ENCODE measurements at places on chromosomes 2 and 18. TPM values are rescaled to one million over a fixed set of nuclear protein-coding genes. Genes with fewer than 3 reads are reported as not detected.

- DNase-seq, result no peak
Measured at GRCh38 chr2:199738727-199739412, 112.1 kb downstream of the FTCDNL1 start.

- no peak for DNase-seq
Measured at GRCh38 chr2:108412995-108413710, 35.4 kb downstream of the SULT1C4 start.

DNA sequence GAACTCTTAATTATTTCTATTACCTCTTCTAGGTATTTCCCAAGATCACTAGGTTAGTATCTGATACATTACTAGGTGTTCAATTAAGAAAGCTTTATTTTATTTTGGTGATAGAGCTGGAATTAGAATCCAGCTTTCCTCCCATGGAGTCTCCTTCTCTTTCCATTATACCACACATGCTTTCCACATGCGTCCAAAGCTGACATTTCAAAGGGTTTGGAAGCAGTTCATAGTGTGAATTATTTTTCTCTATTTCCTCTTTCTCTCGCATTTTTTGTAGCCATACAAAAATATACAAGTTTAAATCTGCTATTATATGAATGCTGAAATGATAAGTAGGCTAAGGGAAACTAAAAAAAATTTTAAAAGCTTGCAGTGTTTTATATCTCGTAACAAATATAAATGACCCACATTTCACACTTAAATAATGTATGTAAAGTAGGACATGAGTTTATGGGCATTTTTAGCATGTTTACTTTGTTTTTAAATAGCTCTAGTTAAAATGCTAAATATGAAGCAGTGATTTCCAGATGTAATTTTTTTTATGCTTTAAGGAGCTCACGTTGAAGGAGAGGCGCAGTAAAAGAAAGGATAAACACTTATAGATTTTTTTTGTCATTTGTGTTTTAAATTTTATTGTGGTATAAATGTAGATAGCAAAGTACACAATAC lies 20.1 kb downstream of the ZC3H6 start:
- no peak for DNase-seq

DNA sequence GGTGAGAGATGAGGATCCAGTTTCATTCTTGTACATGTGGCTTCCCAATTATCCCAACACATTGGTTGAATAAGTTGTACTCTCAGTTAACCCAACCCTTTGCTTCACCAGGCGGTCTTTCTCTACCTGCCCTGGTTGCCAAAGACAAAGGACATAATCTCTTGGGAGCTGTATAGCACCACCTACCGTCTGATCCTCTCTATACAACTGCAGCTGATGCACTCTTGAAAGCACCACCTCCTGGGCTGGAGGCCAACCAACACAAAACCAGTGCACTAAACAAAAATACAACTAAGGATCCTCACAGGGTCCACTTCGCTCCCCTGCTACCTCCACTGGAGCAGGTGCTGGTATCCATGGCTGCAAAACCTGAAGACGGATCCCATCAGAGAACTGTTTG lies 473.6 kb upstream of the NRXN1 start:
- no peak for DNase-seq

DNA sequence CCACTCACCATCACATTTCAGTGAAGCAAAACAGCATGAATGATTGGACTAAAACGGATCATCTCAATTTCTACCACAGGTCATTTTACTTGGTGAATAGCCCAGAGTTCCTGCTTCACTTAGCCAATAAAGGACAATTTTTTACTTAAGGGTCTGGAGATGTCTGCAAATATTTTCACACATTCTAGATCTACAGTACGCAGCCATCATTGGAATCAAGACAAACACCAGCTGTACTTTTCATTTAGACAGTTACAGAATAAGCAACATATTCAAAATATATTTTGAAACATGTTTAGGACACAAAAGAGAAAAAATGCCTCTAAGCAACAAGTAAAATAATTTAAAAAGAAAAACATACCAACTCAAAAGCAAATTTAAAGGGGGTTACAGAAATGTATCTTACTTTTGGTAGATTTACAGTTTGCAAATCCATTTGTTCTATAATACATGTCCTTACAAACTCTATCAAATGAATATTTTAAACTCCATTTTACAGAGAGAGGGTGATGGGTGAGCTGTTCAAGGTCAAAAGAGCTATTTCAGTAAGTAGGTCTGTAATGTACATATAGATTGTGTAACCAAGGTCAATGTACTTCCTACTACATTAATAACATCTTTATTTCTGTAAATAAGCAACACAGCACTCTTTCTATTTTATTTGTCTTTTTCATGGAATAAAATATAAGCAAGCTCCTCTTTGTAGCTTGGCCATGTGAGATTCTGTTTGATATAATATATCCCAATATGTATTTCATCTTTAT lies 13.4 kb downstream of the PPP1R1C start:
- no peak for DNase-seq

- DNase-seq, result no peak
Measured at GRCh38 chr18:61738488-61738887, 154.3 kb downstream of the RNF152 start.

- no peak for DNase-seq
Measured at GRCh38 chr2:10792001-10792634, 20.5 kb downstream of the PDIA6 start.

DNA sequence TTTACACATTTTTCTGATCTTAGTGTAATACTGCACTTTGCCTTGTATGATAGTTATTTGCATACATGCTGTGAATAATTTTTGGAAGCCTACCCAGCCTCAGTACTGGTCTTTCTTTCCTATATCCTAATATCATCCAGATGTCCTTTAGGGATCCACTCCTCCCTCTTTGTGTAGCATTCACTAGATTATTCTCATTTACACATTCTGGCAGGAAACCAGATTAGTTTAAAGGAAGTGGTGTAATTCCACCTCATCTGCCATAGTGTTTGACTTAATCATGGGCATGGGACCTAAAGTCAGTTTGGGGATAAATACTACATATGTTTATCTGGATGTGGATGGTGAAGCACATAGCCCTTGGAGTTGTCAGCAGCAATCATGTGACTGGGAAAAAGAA lies 444.9 kb upstream of the MAP2 start:
- no peak for DNase-seq

DNA sequence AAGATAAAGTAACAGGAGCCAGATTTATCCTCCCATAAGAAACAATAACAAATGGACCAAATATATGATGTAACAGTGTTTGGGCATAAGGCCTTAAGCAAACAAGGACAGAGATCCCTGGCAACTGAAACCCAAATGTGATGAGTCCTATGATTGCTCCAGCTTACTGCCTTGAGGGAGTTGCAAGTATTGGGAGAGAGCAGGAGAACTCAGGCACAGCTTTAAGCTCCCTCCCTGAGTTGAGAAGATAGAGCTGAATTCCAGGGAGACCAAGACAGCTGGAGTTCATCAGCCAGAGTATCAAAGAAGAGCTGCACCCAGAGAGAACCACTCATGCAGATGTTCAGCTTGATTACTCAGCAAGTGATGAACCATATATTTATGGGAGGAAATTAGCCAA lies 814.5 kb upstream of the RAB6C start:
- DNase-seq, result no peak

DNA sequence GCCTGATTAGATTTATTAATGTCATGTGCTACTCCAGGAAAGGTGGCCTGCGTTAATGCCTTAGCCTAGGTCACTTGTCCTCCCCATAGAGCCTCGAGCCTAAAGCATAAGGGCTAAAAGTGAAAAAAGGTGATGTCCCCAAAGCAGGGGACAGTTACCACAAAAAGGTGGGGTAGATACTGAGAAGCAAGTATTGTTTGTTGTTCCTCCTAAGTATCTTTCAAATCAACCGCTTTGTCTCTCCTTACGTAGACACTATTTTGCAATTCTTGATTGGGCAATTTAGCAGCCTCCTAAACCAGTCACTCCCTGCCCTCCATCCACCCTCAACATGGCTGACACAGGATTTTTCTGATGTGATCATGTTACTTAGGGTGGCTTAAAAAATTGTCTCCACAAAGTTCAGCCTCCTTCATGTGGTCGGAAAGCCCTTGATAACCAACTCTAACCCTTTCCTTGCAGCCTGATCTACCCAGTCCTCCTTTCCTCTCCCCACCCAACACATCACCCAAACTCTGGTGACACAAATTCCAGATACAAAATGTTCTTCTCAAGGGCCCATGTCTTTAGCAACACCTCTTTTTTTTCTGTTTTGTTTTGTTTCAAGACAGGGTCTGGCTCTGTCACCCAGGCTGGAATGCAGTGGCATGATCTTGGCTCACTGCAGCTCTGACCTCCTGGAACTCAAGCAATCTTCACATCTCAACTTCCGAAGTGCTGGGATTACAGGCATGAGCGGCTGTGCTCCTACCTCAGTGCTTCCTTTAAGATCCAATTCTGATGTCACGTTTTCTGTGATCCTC lies 6.9 kb downstream of the INHA start:
- DNase-seq, result no peak

GRCh38 chr2:74887445-74887951 lies 53.6 kb downstream of the HK2 start:
- DNase-seq, result no peak

- no peak for DNase-seq
Measured at GRCh38 chr2:64819774-64820688, 166.3 kb upstream of the SERTAD2 start.

- DNase-seq, result no peak
Measured at GRCh38 chr18:70453058-70453775, 164.4 kb downstream of the SOCS6 start.

DNA sequence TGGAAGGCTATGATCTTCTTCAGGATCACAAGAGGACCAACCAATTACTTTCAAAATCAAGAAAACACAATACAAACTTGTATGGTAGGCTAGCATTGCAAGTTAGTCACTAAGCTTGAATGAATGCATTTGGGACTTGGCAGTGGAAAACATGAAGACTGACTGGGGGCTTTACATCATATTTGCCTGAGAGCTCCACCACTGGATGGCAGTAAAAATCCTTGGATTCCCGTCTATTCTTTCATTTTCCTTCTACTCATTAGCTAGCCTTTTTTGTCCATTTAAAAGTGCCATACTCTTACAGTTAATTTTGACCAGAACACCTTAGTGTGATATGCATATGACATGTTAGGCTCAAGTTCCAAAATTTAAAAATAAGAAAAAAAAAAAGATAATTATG lies 63.5 kb upstream of the RASGRP3 start:
- no peak for DNase-seq

- DNase-seq, result no peak
Measured at GRCh38 chr2:35522450-35522849, 833.1 kb upstream of the CRIM1 start.

DNA sequence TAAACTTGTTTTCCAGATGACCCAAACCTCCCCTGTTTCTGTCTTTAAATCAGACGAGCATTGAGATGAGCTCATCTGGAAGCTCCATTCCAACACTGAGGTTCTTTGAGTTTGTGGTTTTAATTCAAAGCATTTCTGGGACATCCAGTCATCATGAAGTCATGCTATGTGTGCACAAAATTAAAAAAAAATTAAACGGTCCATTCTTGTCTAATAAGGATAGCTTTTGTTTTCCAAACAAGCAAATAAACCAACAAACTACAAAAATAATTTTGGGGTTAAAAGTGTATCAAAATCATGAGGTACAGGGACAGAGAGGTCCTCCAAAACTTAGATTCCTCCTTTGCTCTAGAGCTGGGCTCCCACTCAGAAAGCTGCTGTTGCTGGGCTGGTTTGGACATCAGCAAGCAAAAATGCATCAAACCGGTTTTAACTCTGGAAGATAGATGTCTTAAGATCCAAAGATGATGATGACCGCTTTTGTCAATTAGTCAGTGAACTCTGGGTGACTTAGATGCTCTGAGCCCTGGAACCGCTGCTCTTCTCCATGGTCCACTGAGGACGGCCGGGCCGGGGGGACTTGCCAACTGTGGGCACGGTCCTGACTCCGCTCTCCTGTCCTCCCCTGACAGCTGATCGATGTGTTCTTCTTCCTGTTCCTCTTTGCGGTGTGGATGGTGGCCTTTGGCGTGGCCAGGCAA lies 65.4 kb downstream of the TRPM8 start:
- DNase-seq, result no peak

GRCh38 chr2:47426786-47427185 lies 23.8 kb downstream of the MSH2 start:
- no peak for DNase-seq

GRCh38 chr2:201008296-201008829 lies 44.9 kb upstream of the ORC2 start:
- no peak for DNase-seq

GRCh38 chr2:84807063-84807485 lies 73.8 kb downstream of the TRABD2A start:
- no peak for DNase-seq

GRCh38 chr18:8354304-8354703 lies 254.9 kb upstream of the RAB12 start:
- DNase-seq, result no peak

Gene NR4A2
- 1.4 TPM for total RNA-seq

Gene BCL11A
- 59.3 TPM for total RNA-seq

Gene MYCN
- total RNA-seq, result 142 TPM

Gene CCDC74B
- total RNA-seq, result 4.3 TPM

Gene CENPA
- total RNA-seq, result 30.9 TPM

Gene C18orf32
- 20.1 TPM for total RNA-seq

Gene COLEC12
- total RNA-seq, result 2.3 TPM

Gene PARD6G
- 18.8 TPM for total RNA-seq
